ENCODE measurements at places on chromosomes 7 and 10.

DNA sequence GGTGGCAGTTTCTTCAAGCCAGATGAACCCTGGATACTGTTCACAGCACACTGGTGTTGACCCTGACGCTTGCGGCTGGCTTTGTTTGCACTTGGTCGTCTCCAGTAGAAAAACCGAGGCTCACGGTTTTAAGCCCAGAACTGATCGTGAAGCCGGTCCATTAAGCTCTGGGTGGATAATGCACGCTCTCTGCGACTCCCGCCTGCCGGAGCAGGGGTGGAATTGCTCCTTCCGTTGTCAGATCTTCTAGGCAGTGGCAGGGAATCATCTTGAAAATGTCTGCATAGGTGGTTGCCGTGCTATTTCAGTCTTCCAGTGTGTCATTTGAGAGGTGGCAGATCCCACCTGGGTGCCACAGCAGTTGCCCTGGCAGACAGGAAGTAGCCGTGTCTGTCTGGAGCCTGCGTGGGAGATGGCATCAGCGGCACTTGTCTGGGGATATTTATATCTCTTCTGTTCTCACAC, 35.9 kb upstream of the AP5Z1 start:
- DNase-seq: no peak

- no peak for DNase-seq
Observed at GRCh38 chr7:2725178-2726105, 37.4 kb downstream of the AMZ1 start.

GRCh38 chr7:131683536-131684125, 127.2 kb upstream of the PODXL start:
- DNase-seq: no peak

DNA sequence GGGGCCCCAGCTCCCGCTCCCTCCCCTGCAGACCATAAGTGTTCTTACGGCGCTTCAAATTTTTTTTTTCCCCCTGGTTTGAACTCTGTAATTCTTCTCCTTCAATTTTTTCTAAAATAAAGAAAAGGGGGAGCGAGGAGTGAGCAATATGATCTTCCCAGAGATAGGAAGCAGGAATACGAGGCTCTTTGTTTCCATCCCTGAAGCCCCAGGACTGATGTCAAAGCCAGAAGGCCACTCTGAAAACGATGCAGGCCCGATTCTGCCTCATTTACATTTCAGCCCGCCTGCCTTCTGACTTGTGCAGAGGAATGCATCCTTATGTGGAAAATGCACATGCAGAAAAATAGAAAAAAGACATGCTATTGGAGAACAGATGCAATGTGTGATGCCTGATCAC, 401.5 kb upstream of the MKI67 start:
- DNase-seq: no peak

DNA sequence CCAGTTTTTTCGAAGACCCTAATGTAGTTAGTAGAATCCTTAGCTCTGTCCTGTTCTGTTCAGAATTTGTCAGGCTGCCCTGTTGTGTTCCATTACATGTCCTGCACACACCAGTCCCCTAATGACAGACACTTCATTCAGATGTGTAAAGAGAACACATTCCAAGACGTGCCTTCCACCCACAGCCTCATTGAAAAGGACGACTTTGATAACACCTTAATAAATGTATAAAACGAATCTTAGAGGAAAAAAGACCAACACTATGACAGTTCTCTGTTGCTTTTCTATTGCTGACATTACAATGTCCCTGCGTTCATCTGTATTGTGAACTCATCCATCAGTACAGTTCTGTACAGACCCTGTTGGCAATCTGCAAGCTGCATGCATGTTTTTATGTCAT, 3.5 kb downstream of the LRRTM3 start:
- DNase-seq: no peak

DNA sequence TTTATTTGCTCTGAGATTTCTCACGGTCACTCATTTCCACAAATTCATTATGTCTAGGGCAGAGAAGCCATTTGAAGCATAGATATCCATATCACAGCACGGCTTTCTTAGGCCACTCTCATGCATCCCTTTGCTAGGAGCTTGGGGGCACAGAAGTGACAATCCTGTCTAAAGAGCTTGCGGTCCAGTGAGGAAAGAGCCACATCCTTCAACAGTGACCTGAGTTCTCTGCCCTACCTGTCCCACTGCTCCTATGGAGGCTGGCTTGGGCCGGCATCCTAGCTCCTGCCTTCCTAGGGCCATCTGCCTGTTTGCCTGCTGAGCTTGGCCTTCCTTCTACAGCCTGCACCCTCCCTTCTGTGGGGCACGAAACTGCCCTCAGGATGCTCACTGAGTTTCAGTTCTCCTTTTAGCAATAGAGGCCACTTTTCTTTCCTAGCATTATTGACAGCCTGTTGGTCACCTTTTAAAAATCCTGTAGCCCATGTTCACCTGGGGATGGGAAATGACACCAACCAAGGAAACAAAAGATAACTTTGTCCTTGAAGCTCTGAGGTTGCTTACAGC, 212.1 kb upstream of the GRB10 start:
- no peak for DNase-seq

DNA sequence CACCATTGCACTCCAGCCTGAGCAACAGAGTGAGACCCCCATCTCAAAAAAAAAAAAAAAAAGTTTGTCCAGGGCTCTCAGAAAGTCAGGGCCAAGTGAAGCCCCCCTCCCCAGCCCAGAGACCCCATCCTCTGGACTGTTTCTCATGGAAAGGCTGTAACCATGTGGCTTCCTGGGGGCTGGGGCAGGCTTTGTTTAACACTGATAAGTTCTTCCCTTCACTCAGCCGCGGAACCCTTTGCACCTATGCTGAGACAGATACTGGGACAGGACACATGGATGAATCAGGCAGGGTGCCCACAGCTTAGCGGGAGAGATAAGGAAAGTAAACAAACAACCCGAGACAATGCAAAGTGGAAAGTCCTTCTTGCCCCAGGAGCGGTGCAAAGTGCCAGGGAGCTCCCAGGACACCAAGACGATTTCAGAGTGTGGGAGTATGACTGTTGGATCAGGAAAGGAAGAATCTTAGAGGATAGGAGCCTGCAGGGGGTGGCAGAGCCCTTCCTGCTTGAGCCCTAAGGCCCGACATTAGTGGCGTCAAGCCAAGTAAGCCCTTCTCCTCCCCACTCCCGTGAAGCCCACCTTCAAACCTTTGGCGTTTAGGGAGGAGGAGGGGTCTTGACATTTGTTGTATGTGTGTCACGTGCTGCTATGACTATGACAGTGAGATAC, 11.6 kb downstream of the MLXIPL start:
- no peak for DNase-seq

DNA sequence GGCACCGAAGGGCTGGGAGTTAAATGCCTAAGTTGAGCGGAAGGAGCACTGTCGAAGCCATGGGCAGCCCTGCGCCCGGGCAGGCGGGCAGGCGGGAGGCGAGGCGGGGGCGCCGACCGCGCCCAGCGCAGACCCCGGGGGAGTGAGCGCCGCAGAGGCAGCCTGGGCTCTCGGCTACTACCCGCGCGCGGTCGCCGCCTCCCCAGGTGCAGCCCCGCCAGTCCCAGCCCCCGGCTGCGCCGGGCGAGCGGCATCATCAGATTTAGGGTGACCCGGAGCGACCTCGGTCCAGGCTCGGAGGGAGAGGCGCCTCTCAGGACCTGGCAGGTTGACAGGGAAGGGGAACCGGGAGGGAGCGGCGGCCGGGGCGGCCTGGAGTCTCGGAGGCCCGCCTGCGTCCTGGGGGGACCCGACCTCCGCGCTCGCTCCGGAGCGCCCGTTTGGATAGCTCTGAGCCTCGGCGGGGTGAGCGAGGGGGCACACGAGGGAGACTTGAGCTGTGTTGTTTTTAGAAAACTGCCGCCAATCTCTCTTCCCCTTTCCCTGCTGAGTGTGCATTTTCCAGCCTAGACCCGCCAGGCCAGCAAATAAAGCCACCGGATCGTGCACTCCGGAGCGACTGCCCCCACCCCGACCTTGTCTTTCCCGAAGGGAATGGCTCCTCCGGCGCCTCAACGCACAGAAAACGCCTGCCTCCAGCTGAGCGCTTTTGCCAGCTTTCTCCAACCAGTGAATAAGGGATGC, 2.3 kb upstream of the NRP1 start:
- DNase-seq: no peak

GRCh38 chr7:150365673-150366398, 2.8 kb upstream of the REPIN1 start:
- no peak for DNase-seq

GRCh38 chr10:43939389-43939938, 290.8 kb upstream of the ZNF32 start:
- DNase-seq: no peak

DNA sequence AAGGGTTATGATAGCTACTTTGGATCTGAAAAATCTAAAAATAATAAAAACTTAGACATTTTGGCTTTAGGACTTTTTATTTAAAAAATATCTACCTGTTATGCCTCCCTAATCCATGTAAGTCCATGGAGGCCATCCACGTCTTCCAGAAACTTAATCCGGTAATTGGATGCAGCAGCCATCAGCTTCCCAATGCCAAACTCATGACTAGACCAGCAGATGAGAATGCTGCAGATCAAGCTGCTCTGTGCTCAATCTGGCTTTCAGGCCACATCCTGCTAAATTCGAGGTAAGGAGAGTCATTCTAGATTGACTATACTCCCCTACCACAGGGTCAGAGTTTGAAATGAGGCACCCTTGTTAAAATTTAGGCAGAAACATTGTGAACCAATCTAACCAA, 168.5 kb upstream of the TCERG1L start:
- no peak for DNase-seq
